Stimulated activated CD4-positive, alpha-beta T cell treated with anti-CD3 and anti-CD28 coated beads, Interleukin-15, amount 100 ng/mL, for 1 hour (primary cell): ENCODE measurements at places on chromosomes 5 and 9.
A peak's percentile ranks its signal among the peaks of the same experiment; 100 is the strongest.

DNA sequence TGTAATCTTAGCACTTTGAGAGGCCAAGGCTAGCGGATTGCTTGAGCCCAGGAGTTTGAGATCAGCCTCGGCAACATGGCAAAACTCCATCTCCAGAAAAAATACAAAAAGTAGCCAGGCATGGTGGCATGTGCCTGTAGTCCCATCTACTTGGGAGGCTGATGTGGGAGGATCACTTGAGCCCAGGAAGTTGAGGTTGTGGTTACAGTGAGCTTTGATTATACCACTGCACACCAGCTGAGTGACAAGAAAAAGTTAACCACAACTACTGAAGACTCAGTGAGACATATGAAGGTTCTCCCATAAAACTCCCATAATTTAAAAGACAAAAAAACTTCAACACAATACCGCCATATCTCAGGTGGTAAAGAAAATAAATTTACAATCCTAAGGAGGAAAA is 98.0 kb downstream of the NR6A1 start:
- no peak for DNase-seq

DNA sequence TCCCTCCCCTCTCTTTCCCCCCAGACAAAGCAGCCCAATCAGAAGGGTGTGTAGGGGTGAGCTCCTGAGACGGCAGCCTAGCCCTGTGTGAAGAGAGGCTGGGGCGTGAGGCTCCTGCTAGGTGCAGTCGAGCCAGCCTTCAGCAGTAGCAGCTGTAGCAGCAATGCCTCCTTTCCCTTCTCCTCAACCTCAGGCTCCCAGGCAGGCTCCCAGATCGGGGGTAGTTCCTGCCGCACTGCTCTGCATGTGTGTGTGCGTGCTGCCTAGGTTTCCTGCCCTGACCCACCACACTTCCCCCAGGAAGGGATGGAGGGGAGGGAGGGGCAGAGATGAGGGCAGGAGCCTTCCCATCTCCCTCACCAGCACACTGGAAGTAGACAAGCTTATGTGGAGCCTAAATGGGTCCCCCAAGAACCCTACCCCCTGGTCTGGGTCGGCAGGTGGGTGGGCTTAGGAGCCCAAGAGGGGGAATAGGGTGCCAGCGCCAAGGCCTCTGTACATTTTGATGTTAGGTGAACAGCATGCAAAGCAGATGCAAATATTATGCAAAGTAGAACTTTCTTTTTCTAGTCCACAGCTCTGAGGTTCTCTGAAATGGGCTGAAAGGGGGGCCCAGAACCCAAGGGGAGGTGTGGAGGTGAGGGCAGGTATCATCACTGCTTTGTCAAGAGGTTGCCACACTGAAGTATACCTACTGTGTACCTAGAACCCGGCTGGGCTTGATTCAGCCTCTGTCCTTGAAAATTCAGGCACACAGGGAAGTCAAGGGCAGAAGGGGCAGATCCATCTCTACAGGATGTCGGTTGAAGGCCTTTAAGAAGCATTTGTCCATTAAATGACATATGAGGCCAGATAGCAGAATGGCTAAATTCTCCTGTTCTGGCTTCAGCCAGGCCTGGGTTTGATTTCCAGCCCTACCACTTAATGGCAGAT is 57.8 kb downstream of the CXXC5 start:
- no peak for DNase-seq

- no peak for DNase-seq
These were observed 329.0 kb upstream of the MPDZ start for GRCh38 chr9:13608451-13608850.

- no peak for DNase-seq
These were observed 970.9 kb downstream of the TAF11L14 start for GRCh38 chr5:18605186-18605585.

- DNase-seq: no peak
These were observed 1.2 kb downstream of the KIAA1958 start for GRCh38 chr9:112487799-112488340.

GRCh38 chr5:55308254-55308836 is 556 bp downstream of the MTREX start:
- DNase-seq: peak; percentile 2

- peak; percentile 35 for DNase-seq
These were observed 142.6 kb upstream of the LMX1B start for GRCh38 chr9:126471084-126471624.

GRCh38 chr5:122999947-123000563 is 36.5 kb downstream of the PPIC start:
- no peak for DNase-seq

- DNase-seq: no peak
These were observed 49.1 kb downstream of the ADCY2 start for GRCh38 chr5:7445068-7445467.

DNA sequence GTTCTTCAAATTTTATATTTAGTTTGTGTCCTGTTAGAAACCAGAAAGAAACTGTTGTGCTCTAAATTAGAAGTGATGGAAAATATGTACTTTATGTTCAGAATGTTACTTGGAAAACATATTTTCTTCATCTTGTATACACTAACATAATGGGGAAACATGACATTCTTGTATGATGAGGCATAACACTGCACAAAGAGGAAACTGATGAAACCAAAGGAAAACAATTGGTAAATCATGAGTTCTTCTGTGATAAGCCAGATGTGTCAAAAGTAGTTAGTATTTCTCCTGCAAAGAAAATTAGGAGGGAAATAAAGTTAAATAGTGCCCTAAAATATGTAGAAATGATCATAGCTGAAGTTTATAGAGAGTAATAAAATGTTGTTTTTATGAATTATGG is 111.1 kb upstream of the FBN2 start:
- DNase-seq: no peak

DNA sequence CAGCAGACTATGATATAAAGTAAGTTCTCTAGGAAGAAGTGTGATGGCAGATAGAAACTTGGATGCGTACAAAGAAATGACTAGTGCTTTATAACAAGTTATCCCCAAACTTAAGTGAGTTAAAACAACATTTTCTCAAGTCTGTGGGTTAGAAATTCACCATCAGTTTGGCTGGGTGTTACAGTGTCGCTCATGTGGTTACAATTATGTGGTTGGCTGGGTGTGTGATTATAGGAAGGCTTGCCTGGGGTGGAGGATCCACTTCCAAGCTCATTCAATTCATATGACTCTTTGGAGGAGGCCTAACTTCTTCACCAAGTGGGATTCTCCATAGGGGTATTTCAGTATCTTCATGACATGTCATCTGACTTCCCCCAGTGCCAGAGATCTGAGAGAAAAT is 10.3 kb upstream of the C9orf40 start:
- no peak for DNase-seq

DNA sequence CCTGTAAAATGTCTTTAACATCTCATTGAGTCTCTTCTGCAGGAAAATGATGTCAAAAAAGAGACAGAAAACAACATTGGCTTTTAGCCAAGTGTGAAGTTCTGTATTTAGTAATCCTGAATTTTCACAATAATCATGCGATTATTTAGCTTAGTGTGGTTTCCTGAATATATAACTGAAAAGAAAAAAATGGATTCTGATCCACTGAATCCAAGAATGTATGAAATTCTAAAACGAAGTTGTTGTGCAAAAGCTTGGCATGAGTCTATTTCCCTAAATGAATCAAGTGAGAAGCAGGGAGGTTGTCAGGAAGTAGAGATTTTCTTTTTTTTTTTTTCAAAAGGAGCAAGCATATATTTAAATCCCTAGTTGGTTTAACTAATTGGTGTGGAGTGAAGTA is 145.9 kb upstream of the CDH6 start:
- DNase-seq: no peak

DNA sequence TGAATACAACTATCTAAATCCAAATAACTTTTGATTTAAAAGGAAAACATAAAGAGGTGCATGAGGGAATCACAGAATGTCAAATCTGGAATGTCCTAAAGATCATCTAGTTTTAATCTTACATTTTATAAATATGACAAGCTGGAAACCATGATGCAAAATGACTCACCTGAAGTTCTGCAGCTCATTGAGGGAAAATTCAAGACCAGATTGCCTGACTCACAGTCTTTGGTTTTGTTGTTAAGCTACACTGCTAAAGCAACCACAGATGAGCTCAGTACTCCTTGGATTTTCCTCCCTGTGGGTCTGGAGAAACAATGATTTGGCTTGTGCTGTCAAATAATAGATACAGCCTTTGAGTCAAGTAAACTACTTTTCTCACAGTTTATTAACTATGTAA is 19.1 kb upstream of the EDIL3 start:
- no peak for DNase-seq

DNA sequence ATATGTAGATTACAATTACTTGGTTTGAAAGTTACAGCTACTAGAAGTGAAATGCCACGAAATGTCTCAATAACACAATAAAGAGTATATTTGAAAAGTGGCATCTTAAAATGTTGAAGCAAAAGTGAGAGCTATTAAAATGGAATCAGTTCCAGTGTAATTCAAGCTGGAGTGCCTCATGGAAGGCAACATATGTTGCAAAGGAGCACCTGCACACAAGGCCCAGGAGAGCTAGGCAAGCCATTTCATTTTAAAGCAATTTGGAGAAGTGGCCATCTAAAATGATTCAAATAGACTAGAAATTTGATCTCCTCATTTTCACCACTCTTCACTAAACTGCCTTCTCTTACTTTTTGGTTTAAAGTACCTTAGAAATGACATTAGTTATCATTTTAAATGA is 167.8 kb downstream of the GABRB2 start:
- no peak for DNase-seq

DNA sequence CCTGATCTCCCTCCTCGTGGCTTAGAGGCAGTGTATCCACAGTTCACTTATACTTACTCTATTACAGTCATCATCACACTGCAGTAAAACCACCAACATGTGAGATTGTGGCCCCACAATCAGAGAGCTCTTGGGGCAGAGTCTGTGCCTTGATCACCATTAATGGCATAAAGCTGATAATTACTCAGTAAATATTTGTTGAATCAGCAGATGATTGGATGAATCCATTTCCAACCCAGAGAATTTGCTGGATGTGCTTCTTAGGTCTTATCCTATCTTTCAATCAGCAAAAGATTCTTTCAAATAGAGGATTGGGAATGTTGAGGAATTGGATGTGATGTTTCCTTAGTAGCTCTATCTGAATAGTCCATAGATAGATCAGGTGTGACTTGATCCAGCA is 88.8 kb upstream of the PITX1 start:
- DNase-seq: no peak

- no peak for DNase-seq
These were observed 31.3 kb downstream of the ISOC1 start for GRCh38 chr5:129125819-129126218.

DNA sequence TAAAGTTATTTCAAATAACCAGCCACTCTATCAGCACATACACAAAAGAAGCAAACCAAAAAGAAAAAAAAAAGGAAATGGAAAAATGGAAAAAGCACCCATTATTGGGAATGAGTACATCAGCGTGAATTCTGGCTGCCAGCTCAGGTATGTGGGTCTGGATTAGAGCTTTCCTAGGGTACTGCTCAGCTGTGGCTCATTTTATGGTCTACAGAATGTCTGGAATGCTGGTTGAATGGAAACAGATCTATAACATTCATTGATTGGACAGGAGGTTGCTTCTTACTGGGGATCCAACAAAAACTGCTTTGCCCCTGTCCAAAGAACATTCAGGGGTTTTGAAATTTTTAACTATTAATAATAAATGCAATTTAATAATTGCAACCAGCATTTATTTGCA is 3.9 kb upstream of the CAST start:
- DNase-seq: no peak

GRCh38 chr9:128127568-128127989 is at the start of gene PTGES2:
PTGES2 (minus strand) TSS chr9:128127729; CDS start chr9:128127717, 12 bp downstream.
- peak; percentile 77 for DNase-seq

DNA sequence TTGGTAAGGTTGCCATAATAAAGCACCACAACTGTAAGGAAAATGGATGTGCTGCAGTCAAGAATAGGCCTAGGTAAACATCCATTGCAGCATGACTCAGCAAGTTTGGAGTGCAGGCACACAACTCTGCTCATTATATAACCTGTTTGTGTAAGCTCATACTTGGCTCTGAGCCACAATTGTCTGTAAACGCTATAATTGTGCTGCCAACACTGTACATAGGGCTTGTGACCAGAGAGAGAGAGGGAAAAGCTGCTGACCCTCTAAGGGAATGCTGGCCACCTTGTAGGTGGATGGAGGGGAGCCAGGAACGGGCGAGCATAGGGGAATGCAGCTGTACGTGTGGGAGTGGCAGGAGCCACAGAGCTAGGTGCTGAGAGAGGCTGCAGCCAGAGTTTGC is 2186.5 kb upstream of the ACO1 start:
- no peak for DNase-seq

GRCh38 chr5:149636861-149637246 is 55.6 kb downstream of the ARHGEF37 start:
- no peak for DNase-seq

- DNase-seq: no peak
These were observed 236.9 kb downstream of the PDE4D start for GRCh38 chr5:59656351-59657254.

DNA sequence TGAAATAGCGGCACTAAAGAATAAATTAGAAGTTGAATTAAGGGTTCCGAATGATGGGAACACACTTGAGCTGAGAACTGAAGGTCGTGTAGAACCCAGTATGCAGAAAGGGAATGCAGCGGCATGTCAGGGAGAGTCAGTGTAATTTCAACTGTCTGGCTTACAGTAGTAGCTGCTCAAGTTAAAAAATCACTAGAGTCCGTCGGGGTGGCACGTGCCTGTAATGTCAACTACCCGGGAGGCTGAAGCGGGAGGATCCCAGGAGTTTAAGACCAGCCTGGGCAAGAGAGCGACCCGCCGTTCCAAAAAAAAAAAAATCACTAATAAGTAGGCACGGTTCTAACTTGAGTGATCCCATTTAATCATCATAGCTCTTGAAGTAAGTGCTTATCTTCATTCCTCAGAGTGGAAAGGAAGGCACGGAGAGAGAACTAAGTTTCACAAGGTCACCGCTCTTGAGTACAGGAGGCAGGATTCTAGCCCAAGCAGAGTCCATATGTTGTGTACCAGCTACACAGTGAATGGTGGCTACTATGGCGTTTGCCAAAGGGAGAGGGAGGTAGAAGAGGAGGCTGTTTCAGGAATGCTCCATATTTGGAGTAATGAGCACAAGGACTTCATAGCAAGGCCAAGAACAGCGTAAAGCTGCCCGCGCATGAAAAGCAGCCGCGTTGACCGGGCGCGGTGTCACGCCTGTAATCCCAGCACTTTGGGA is 831 bp downstream of the RMRP start:
- DNase-seq: no peak

GRCh38 chr9:93020771-93021670 is 37.5 kb upstream of the SUSD3 start:
- DNase-seq: no peak

GRCh38 chr9:79584655-79584982 is 12.9 kb downstream of the TLE4 start:
- DNase-seq: no peak

DNA sequence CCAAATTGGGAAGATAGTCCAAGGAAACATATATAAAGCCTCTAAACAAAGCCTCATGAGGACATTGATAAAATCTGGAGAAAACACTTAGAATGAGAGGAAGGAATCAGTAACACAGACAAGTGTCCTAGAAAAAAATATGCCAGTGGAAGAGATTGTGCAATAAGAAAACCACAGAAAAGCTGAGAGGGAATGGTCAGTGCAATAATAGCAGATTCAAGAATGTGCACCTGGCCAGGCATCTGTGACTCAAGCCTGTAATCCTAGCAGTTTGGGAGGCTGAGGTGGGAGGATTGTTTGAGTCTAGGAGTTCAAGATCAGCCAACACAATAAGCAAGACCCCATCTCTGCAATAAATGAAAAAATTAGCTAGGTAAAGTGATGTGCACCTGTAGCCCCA is 691.2 kb upstream of the CDH6 start:
- no peak for DNase-seq

GRCh38 chr9:110936237-110936636 is 102.0 kb downstream of the LPAR1 start:
- DNase-seq: no peak
